ENCODE measurements at places on chromosomes 11 and 22.
A peak's percentile ranks its signal among the peaks of the same experiment; 100 is the strongest.

- no peak for DNase-seq
These were observed 16.3 kb upstream of the SEC14L3 start for GRCh38 chr22:30488121-30488520.

DNA sequence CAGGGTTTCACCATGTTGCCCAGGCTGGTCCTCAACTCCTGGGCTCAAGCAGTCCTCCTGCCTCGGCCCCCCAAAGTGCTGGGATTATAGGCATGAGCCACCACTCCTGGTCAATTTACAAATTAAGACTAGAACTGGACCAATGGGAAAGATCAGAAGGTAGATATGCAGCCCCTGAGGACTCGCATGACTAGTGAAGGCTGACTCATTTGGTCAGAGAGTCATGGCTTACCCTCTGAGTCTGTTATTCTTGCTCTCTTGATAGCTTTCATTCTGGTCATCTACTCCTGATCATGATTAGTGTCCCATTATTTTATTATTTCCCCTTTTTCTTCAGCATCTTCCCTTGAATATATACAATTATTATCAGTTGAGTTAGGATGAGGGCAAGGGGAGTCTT is 2.7 kb upstream of the LDHAL6A start:
- no peak for DNase-seq

DNA sequence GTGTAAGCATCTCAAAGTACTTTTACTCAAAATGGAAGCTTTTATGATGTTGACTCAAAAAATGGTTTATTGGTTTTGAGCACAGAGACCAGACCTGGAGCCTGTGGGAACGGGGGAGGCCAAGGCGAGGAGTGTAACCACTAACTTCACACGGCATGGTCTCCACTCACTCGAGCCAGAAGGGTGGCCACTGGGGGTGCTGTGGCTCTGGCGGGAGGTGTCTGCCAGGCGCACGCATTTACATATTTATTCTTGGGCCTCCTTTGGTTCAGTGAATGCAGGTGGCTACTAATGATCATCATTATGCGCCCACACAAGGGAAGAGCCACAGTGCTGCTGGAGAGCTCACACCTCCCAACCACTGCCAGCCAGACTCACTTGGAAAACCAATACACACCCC is 64.6 kb downstream of the FLRT1 start:
- no peak for DNase-seq

DNA sequence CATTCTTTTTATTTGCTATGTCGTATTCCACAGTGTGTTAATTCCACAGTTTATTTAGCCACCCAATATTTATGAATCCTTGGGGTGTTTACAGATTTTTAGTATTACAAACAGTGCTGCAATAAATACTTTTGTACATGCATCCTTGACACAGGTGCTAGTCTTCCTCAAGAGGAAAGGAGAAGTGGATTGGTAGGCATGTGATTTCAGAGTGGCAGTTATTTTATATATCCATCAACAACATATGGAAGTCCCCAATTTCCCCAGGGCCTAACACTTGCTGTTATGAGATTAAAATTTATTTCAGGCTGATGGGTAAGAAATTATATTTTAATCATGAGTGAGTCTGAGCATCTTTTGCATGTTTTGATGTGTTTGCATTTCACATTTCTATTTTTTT is 17.9 kb downstream of the TRIM44 start:
- DNase-seq = no peak

- no peak for DNase-seq
These were observed 20.4 kb upstream of the UPB1 start for GRCh38 chr22:24474649-24475255.

GRCh38 chr11:45285930-45286632 is at the start of gene SYT13:
Gene SYT13 (minus strand): TSS chr11:45286341. CDS start chr11:45286207, 134 bp downstream.
- peak; percentile 75 for DNase-seq

GRCh38 chr11:10803676-10804075 is 5.0 kb downstream of the EIF4G2 start:
- DNase-seq = no peak

GRCh38 chr11:70233511-70233934 is 30.4 kb downstream of the FADD start:
- DNase-seq = no peak

DNA sequence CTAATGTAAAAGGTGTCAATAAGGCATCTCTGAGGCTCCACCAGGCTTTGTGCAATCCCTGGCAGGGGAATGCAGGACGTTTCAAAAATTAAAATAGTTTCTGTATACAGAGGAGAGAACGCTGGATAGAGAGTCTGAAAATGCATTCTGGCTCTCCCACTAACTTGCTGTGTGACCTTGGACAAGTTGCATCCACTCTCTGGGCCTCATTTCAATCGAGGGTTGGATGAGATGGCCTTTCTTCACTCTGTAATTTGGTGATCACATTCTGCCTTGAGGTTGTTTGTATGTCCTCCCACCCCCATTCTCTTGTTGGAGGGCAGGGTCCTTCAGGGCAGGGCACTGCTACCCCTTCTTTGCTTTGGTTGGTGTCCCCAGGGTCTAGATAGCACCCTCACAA is 78.5 kb downstream of the CACNG2 start:
- no peak for DNase-seq

DNA sequence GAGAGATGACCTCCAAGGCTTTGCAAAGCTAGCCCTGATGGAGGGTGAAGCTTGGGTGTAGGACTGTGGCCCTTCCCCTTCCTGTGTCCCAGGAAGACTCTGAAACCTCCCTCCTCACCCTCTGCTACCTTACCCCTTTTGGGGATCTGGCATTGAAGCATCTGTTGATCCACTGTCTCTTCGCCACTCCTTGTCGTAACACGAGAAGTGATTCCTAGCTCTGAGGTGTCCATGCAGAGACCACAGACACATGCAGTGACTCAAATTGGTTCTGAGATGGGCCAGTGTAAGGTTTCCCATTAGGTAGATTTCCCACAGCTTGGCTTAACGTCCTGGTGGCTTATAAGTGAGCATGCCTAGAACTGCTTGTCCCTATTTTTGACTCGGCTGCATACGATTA is 101.4 kb downstream of the ZBTB16 start:
- DNase-seq = no peak

GRCh38 chr11:125313271-125314219 is 149.0 kb downstream of the PKNOX2 start:
- no peak for DNase-seq

GRCh38 chr11:10387206-10388083 is 67.6 kb upstream of the AMPD3 start:
- DNase-seq = no peak

DNA sequence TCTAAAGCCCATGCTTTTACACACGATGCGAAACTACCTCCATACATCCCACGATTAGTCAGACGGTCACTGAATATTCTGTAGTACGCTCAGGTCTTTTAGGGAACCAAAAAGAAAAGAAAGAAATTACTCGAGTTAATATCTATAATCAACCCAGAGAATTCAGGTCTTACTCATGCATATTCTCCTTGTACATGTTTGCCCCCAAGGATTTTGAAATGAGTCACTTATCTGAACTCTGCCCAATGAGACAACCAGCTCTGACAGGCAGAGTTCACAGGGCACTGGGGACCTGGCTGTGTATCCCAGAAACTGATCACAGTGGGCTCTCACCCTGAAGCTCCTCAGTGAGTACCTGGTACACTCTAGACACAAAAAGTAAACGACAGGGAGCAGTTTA is 29.2 kb downstream of the RASSF10 start:
- no peak for DNase-seq

- no peak for DNase-seq
These were observed 4.9 kb downstream of the STIM1 start for GRCh38 chr11:3860375-3860774.

DNA sequence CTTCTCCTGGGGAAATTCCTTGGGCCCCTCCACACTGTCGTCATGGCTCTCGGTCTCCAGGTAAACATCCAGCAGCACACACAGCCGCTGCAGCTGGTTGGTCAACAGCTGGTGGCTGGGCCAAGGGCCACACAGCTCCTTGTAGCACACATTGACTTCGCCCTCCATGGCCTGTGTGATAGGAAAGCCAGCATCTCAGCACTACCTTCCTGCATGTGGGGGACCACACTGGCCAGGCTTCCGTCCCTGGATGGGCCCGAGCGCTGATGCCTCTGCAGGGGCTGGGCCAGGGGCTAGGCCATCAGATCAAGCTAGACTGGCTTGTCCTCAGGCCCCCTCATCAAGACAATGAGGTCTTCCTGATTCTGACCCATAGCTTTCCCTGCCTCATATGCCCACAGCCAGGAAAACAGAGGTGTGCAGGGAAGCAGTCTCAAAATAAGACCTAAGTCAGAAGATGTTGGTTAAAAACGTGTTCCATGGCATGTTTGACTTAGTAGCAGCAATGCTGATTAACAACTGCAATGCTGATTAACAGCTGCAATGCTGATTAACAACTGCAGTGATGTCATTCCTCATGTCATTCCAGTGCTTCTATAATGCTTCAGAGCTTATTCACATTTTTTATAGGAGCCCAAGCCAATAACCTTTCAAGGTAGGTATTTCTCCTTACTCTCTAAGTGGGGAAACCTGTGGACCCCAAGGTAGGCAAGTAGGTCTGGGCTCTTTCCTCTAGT is 31.3 kb downstream of the NEFH start:
- no peak for DNase-seq

DNA sequence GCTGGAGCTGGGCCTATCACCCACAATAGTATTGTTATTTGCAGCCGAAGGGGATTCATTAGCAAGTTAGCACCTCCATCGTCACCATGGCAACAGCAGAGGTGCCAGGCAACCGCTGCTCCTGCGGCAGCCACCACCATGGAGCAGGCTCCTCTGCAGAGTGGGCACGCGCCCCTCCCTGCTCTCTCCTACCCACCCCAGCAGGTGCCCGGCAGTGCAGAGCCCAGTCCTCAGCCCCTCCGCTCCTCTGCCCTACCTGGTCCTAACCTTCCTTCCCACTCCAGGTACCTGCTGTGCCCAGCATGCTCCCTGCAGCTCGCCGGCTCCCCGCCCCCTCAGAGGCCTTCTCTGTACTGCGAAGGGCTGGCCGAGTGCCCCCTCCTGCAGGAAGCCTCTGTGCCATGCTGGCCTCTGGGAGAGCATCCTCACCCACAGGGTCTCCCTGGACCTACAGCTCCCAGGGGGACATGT is 3.6 kb downstream of the DUSP8 start:
- DNase-seq = no peak

Measured in cardiac muscle cell (in vitro differentiated cells and primary cell).